AG04450 (cell line): ENCODE measurements at places on chromosomes 16 and 17.

DNA sequence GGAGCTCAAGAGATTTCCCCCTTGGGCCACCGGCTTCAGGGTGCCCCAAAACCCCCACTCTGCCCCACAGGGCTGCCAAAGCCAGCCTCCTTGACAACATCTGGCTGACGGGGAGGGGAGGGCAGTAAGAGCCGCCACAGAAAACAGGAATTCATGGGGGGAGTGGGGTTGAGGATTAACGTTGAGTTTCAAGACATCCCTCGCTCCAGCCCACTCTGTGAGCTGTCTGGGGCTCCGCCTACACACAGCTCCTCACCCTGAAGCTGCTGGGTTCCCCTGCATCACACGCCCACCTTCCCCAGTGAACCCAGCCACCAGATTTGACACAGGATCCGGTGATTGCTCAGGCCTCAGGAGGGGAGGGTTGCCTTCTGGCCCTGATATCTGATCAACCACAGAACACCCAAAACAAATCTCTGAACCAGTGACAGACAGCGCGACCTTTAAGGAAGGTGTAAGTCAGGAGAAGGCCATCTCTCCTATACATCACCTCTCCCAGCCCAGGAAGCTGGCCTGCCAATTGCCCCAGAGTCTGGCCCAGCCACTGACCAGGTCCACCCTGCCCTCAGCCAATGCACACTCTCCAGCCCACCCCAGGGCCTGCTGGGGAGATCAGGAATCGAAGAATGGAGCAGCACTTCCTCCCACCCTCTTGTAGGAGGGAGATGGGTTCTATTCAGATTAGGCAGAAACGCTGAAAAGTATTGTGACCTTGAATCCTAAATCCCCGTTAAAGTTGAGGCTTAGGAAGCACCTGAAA lies 132.1 kb downstream of the CLEC16A start:
- DNase-seq: no peak

DNA sequence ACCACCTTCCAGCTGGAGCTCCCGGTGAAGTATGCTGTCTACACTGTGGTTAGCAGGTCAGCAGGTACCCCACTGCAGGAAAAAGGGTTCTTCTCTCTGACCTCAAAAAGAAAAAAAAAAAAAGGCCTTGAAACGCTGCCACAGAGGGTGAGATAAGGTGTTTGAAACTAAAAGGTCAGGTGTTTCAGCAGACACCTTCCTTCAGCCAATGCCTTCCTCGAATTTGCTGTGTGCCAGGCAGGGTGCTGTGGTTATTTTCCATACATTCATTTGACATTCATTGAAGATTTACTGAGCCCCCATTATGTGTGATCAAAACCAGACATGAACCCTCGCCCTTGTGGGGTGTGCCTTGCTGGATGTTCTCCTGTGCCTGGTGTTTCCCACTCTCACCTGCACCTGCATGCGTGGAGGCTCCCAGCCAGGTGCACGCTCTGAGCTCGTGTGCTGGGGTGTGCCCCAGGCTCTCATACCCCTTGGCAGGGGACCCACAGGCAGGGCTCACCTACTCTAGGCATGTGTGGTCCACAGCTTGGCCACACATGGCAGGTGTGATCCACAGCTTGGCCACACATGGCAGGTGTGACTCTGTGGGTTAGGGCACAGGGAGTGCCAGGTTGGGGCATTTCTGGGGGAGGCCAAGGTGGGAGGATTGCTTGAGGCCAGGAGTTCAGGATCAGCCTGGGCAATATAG lies 15.8 kb upstream of the ITGAD start:
- no peak for DNase-seq

- DNase-seq: no peak
Observed at GRCh38 chr17:43817826-43818225, 15.1 kb downstream of the MPP3 start.

- no peak for DNase-seq
Observed at GRCh38 chr17:17999364-18000029, 26.8 kb downstream of the DRC3 start.
